ENCODE measurements at places on chromosomes 1 and 21. TPM values are rescaled to one million over a fixed set of nuclear protein-coding genes. Genes with fewer than 3 reads are reported as not detected.

DNA sequence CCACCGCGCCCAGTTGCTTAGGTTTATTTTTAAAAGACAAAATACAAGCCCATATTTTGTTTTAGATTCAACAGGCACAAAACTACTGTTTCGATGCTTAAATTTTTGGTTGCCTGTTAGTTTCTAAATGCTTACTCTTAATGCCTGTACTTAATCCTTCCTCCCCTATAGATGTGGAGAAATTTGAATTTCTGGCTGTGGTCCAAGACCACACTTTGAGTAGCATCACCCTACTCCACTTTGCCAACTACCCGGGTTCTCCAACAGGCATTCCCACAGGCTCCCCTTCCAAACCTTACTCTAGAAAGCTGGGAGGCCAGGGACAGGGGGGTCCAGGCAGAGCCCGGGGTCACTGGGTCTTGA is 20.0 kb downstream of the LACTBL1 start:
- no peak for DNase-seq

DNA sequence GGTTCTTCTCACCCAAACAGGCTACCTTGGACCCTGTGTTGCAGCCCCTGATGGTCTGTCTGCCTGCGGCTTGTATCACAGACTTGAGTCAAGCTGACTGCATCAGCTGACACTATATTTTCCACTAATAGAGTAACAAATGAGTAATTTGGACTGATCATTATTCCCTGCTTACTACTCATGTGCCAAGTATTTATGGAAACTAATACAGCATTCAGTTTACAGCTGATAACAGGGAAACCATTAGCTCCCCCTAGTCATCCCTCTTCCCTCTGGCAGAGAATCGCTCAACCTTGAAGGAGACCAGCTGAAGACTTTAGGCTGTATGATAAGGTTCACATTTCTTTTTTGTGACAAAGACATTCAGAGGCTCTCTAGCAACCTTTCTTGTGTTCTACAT is 116.6 kb upstream of the SYT6 start:
- no peak for DNase-seq

DNA sequence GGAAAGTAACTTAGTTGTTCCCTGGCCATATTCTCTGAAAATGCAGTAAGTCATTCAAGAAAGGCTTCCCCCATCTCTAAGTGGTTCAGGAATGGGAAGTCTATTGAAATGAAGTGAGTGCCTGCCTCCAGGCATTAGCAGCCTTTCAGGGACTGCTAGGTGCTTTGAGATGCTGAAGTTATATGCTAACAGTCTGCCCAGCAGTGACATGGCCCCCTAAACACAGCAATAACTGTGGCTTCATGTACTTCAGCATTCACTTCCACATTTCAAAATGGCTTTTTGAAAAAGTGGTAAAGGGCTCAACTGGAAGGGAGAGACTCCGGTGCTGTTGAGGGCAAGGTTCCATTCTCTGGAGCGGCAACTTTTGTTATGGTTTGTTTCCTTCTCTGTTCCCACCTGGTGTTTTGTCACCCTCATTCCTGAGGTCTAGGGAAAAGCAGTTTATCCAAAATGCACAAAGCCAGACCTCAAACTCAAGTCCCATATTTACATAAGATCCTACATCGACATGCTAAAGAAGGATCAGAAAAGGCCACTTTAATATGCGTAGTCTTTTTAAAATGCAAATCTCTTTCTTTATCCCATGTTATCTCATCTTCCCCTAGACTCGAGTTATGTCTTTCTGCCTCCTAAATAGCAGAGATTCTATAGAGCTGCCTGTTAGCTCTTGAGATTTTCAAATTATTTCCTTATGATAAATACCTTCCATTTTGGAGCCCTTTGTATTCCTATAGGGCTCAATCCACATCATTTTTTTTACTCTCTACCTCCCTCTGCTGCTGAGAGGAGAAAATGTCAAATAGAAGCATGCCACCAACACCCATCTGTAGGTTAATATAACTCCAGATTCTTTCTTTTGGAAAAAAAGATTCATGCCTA is 34.2 kb upstream of the LRRC8C start:
- no peak for DNase-seq

LCE1F gene
- total RNA-seq = not detected

GRCh38 chr21:42312626-42313104 is 2.5 kb downstream of the TFF3 start:
- DNase-seq = no peak
